NCI-H526 treated with DMSO at 0.1 percent for 48 hours (cell line): ENCODE measurements at places on chromosomes 13 and 19.

- DNase-seq, result no peak
Measured at GRCh38 chr13:98938801-98939200, 39.1 kb downstream of the DOCK9 start.

DNA sequence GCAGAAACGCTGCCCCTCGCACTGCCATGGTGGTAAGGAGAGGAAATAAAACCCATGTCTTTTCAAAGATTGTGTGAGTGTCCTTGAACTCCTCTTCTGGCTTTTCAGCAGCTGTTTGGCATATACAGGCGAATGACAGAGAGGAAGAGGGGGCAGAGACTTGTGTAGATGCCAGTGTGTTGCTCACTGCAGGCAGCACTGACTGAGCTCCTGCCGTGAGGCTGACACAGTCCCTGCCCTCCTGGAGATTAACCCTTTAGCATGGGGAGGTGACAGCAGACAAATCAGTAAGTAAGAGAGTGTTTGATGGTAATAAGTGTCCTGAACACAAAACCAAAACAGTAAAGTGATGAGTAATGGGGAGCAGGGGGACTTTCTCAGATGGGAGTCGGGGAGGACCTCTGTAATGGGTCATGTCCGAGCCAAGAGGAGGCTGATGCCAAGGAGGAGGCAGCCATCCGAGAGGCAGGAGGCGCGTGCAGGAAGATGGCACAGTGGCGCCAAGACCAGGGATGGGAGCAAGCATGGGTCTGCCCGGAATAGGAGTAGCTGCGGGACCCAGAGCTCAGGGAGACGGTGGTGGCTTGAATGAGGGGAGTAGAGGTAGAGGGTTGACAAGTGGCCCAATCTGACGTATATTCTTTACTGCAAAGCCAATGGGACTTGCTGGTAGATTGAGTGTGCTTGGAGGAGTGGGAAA lies 182.2 kb downstream of the FOXO1 start:
- no peak for DNase-seq

DNA sequence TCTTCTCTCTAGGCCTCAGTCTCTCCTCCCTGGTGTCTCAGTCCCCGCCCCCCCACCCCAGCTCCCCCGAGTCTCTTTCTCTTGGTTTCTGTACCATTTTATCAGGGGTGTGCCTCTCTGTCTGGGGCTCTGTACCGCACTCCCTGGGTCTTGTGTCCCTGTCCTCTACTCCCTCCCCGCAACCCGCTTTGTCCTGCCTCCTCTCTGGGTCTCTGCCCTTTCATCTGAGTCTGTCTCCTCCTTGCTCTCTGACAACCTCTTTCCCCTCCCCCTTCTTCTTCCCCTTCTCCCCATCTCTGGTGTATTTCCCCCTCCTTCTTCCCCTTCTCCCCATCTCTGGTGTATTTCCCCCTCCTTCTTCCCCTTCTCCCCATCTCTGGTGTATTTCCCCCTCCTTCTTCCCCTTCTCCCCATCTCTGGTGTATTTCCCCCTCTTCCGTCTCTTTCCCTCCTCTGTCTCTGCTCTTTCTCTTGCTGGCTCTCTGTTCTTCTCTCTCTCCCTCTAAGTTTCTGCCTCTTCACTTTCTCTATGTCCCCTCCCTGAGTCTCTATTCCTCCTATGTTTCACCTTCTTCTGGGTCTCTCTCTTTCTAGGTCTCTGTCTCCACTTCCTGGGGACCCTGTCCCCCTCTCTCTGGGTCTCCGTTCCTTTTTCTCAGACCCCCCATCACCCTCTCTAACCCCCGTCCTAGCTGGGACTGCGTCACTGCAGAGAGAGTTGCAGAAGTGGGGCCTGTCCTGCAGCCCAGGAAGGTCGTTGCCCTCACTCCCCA lies 2.2 kb upstream of the KCNC3 start:
- DNase-seq, result no peak

- no peak for DNase-seq
Measured at GRCh38 chr19:37691881-37692504, 27.6 kb downstream of the ZNF607 start.

GRCh38 chr13:29582171-29582570 lies 13.3 kb downstream of the SLC7A1 start:
- DNase-seq, result no peak

DNA sequence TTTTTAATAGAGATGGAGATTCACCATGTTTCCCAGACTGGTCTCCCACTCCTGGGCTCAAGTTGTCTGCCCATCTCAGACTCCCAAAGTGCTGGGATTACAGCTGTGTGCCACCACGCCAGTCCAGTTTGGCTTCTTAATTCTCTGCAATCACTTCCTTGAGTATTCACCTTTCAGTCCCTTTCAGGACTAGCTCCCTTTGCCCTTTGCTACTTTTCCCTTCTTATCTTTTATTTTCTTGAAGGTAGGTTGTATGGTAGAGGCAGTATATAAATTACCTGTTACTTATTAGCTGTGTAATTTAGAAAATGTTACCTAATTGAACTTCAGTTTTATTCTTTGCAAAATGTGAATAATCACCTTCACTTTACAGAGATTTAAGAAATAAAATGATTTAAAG lies 285.8 kb downstream of the FGF9 start:
- no peak for DNase-seq
